ENCODE measurements at places on chromosomes 4 and X.

DNA sequence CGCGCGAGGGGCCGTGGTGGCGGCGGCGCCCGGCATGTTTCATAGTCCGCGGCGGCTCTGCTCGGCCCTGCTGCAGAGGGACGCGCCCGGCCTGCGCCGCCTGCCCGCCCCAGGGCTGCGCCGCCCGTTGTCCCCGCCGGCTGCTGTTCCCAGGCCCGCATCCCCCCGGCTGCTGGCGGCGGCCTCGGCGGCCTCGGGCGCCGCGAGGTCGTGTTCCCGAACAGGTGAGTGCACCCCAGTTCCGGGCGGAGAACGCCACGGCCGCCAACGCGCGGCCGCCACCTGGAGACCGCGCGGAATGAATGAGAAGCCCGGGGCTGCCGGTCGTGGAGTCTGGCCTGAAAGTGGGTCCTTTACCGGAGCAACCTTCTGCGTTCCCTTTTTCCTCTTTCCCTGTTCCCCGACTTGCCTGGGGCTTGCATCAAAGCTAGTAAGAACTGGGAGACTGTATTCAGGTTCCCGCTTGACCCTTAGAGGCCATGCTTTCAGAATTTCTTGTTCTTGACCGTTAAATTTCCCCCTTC, 429 bp downstream of the NOCT start:
- DNase-seq: peak; percentile 30

- DNase-seq: no peak
Observed at GRCh38 chr4:24877868-24878635, 34.8 kb downstream of the CCDC149 start.

DNA sequence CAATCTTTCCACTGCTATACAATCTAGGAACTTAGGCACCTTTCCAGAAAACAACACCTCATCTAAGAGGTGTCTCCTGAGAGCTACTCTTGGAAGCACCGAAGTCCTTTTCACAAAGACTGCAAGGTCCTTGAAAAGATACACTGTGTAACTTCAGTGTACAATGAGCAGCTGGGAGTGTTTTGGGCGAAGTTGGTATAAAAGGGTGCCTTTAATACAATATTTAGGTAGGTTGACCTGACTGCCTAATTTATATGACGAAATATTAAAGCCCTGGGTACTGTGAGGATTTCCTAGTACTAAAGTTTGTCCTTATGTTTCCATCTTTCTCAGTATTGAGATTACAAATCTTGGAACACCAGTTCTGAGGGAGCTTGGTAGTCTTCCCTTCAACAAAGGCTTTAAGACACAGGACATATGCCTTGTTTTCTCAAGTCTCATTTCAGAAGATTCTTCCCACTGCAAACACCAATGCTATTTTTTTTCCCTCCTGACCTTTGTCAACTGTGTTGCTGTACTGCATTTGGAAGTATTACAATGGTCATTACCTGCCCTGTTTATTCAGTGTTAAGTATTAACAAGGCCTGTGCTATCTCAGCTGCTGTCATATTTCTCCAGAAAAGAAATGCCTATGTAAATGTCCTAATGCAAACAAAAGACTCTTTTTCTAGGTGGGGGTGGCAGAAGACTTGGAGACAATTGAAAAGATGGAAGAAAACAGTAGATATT, 134.2 kb downstream of the MAML3 start:
- no peak for DNase-seq

DNA sequence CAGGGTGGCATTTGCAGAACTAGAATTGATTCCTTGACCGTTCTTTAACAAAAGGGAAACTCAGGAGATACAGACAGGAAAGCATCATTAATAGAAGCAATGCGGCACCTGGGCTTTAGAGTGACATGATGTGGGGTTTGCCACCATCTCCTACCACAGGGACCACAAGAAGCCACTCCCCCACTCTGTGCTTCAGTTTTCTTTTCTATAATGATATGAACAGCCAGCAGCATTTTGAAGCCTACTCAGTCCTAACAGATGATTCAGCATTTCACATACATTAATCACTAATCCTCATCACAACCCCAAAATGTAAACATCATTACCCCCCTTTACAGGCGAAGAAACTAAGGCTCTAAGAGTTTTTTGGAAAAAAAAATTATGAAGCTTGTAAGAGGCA, 22.9 kb downstream of the CCDC149 start:
- DNase-seq: peak; percentile 14

DNA sequence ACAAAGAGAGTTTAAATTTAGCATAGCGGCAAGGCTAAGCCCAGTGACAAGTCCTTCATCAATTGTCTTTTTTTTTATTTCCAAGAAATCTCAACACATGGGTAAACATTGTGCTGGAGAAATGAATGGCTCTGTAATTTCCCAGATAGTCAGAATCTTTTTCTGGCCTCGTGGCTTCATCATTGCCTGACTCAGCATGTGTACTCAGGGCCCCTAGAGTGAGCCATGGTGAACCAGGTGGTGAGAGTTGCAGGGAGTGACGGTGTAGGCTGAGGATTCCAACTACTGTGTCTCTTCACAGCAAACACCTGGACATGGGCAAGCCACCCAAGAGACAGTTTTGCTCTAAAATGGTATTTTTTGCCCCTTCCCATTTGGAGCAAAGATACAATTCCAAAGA, 43.1 kb upstream of the UCP1 start:
- DNase-seq: no peak

- DNase-seq: no peak
Observed at GRCh38 chr4:147037069-147037468, 91.4 kb upstream of the TTC29 start.

DNA sequence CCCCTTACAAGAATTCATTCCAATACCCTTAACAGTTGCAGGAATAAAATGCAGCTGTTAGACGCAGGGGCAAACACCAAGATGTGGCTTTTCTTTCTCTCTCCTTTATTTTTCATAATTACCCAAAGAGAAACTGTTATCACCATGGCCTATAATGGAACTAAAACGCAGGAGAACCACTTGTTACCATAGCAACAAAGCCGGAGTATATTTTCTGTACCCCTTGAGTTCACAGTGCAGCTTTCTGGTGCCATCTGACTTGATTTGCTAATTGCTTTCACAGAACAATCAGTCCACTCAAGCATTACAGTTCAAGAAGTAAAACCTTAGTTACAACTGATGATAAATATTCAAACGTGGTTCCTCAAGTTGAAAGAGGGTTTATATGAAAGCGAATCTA, 157.9 kb downstream of the AMELX start:
- DNase-seq: no peak

DNA sequence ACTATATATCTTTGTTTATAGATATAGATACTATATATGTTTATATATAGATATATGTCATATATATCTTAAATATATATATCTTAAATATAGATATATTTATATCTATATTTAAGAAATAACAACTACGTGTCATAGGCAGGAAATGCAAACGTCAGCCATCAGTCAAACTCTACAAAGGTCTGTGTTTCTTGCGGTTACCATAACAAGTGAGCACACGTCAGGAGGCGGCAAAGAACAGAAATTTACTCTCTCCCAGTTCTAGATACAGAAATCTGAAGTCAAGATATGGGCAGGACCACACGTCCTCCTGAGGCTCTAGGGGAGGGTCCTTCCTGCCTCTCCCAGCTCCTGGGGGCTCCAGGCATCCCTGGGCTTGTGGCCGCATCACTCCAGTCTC, 6.5 kb downstream of the PLCXD1 start:
- peak; percentile 29 for DNase-seq

- DNase-seq: peak; percentile 1
Observed at GRCh38 chrX:39115166-39115565, 313.9 kb downstream of the MID1IP1 start.

DNA sequence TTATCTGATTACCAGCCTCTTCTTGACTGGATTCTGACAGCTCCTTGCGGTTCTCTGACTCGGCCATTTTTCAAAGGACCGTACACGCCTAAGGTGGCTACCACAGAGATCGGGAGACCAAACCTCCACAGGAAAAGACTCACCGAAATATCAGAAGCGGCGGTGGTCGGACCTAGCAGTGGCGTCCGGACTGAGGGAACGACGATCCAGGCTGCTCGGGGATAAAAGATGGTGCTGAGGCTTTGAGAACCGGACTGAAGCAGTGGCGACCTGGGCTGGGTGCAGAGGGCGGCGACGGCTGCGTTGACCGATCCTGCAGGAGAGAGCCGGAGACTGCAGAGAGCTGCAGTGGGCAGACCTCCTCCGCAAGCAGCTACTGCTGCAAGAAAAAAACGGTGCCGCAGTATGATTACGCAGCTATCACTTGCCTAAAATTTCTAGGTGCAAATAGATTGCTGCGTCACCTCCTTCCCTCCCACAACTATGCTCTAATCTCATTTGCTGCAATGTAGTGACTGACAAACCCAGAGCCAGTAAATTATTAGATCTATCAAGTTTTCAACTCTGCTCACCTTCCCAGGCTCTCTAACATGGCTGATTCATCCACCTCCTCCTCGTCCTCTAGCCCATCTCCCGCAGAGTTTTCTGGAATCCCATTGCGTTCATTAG, at the start of gene NAP1L2:
Gene NAP1L2 (minus strand): TSS at position 426 of the 669 bp plus-strand sequence. CDS start 359 bp downstream, at position 67.
- no peak for DNase-seq

GRCh38 chrX:153779891-153780677, 757 bp upstream of the SRPK3 start:
- no peak for DNase-seq

- no peak for DNase-seq
Observed at GRCh38 chrX:107714206-107714891, 61.2 kb downstream of the TSC22D3 start.

DNA sequence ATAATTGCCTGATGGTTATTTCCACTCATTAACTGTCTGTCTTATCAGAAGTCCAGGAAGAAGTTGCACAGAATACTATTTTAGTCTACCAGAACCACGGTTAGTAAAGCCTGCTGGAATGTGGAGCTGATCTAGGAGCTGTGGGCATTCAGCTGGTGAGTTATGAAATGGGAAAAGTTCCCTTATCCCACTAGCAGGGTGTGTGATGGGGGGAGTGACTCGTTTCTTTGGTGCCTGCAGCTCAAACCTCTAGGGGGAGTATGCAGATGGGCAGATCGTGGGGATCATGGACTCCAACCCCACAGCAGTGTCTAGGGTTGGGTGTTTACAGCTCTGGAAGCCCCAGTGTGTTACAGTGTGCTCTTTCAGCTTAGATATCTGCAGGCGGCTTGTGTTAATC, 305.7 kb upstream of the BOD1L1 start:
- DNase-seq: no peak

DNA sequence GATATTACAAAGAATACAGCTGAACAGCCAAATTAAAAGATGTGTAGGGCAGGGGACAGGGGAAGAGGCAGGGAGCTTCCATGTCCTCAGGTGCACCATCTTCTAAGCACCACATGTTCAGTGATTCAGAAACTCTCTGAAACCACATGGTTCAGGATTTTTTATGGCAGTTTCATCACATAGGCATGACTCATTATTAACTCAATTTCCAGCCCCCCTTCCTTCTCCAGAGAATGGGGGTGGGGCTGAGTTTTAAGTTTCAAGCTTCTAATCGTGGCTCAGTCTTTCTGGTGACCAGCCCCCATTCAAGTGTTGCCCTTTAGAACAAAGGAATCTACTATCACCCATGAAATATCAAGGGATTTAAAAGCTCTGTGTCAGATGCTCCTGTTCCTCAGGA, 317.8 kb upstream of the GALNT7 start:
- peak; percentile 79 for DNase-seq

- DNase-seq: no peak
Observed at GRCh38 chrX:109351557-109351956, 130.3 kb downstream of the GUCY2F start.

GRCh38 chrX:142680038-142680437, 345.7 kb upstream of the SPANXN4 start:
- DNase-seq: no peak

GRCh38 chr4:127881563-127881864, 821 bp downstream of the PLK4 start:
- no peak for DNase-seq

- no peak for DNase-seq
Observed at GRCh38 chr4:17280261-17281018, 231.4 kb downstream of the QDPR start.

- no peak for DNase-seq
Observed at GRCh38 chr4:156248917-156249316, 295.3 kb upstream of the CTSO start.

DNA sequence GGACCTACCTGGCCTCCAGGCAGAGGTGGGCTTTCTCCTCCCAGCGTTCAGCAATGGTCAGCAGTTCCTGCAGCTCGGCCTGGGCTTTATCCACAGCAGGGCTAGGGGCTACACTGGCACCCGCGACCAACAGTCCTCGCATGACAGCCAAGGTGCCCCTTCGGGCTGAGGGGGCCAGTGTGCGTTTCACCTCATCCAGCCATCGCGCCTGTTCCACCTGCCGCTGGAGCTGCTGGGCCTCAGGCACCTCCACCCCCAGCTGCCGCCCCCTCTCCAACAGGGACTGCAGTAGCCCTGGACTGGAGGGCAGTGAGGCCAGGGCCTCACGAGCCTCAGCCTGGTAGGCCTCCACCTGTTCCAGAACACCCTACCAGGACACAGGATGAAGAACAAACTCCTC, 28.3 kb downstream of the KDM5C start:
- no peak for DNase-seq

DNA sequence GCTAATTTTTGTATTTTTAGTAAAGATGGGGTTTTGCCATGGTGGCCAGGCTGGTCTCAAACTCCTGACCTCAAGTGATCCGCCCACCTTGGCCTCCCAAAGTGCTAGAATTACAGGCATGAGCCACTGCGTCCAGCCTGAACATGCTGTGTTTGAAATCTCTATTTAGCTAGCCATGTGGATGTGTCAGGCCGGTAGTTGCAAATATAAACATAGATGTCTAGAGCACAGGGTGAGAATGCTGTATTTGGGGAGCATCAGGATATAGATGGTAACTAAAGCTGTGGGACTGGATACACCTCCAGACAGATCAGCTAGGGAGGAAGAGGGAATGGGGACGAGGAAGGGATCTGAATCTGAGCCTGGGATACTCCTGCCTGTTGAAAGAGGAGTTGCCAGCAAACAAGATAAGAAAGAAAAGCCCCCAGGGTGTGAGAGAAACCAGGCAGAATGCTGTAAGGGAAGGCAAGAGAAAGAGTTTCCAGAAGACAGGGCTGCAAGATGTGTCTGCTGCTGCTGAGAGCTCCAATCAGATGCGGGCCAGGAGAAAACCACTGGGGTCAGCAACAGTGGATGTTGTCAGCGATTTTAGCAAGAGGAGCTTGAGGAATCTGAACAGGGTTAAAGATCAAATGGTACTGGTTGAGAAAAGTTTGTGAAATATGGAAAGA, 177.4 kb downstream of the PALLD start:
- DNase-seq: no peak

GRCh38 chr4:75142850-75143249, 209.9 kb downstream of the PARM1 start:
- DNase-seq: no peak
